ENCODE measurements at places on chromosomes 1 and 21.

- DNase-seq: no peak
Observed at GRCh38 chr1:7012461-7012924, 227.2 kb downstream of the CAMTA1 start.

GRCh38 chr1:59574085-59574484 is 240.7 kb upstream of the HOOK1 start:
- DNase-seq: no peak

GRCh38 chr21:34807146-34807880 is 138.5 kb downstream of the CLIC6 start:
- no peak for DNase-seq

DNA sequence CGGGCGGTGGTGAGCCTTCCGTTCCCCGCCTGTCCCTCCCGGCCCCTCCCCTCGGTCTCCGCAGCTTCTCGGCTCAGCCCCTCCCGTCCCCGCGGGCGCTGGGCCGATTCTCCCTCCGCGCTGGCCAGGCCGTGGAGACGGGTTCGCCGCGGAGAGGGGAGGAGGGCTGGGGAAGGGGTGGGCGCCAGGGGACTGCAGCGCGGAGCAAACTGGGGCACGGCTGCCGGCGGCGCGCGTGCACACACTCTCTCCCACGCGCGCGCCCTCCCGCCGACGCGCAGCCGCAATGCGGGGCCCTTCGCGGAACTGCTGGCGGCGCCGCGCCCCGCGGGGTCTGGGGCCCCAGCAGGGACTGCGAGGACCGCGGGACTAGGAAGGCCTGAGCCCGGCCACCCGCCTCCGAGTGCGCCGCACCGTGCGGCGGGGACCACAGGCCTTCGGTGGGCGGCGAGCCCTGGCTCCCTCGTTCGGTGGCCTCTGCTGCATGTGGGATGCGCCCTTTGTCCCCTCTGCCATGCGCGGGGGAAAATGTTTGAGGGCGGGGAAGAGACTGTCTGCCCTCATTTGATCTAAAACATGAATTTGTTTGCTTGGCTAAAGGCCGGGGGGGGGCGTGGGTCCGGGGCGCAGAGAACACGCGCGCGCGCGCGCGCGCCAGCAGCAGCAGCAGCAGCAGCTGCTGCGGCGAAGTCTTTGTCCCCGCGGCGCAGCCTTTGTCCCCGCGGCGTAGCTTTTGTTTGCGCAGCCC is 90.7 kb upstream of the VAMP3 start:
- DNase-seq: no peak

- DNase-seq: no peak
Observed at GRCh38 chr1:4594286-4594991, 60.0 kb upstream of the AJAP1 start.

DNA sequence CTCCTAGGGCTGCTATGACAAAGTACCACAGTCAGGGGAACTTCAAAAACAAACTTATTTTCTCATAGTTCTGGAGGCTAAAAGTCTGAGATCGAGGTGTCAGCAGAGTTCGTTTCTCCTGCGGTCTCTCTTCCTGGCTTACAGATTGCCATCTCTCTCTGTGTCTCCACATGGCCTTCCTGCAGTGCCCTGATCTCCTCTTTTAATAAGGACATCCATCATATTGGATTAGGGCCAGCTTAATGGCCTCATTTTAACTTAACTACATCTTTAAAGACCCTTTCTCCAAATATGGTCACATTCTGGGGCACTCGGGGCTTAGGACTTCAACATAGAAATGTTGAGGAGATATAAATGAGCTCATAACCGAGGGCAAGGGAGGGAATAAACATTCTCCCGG is 12.2 kb downstream of the C1orf74 start:
- DNase-seq: no peak

DNA sequence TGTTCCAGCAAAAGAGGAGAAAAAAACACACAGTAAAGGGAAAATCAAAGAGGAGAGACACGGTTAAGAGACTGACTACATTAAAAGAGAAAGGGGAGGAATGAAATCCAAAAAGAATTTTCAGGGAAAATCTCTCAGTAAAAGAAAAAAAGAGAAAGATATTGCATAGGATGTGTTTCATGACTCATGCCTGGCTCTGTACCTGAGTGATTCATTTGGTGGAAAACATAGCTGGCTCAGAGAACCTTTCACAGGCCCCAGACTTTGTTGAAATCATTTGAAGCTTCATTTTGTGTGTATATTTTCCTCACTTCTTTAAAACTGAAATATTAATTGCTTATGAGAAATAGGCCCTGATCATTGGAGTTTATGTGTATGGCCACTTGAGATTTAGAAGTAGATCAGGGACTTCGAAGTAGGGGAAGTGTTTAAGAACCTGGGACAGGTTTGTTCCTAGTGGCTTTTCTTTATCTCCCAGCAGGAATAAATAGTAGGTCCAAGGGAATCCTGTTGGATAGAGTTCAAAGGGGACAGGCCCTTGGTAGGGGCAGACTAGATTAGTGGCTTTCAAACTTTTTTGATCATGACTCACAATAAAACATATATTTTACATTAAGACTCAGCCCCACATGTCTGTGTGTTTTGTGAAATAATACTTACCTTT is 239.1 kb upstream of the SGIP1 start:
- no peak for DNase-seq

- no peak for DNase-seq
Observed at GRCh38 chr1:182794676-182795201, 5.2 kb downstream of the NPL start.

DNA sequence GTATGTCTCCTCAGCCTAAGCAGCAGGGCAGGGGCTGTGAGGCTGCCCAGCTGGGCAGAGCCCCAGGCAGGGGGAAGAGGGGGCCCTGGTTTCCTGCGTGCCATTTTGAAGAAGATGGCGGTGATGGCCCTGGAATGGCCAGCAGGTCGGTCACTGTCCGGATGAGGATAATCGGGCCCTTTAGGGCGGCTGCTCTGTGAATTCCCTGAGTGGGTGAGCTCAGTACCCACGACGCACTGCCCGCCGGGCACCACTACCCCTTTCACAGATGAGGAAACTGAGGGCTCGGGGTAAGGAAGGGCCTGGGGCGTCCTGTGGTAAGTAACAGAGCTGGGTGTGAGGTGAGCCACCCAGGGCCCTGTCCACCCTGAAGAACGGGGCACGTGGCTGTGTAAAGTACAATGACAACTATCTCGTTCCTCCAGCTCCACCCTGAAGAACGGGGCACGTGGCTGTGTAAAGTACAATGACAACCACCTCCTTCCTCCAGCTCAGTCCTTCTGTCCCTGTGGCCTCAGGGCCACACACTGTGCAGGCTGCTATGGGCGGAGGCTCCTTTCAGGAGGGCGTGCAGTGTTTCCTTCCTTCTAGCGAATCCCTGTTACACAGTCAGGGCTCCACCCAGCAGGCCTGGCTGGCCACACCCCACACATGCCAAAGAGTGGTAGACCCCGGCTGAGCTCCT is 23.2 kb downstream of the ITGB2 start:
- no peak for DNase-seq

- DNase-seq: no peak
Observed at GRCh38 chr1:70483342-70483741, 72.3 kb downstream of the CTH start.

DNA sequence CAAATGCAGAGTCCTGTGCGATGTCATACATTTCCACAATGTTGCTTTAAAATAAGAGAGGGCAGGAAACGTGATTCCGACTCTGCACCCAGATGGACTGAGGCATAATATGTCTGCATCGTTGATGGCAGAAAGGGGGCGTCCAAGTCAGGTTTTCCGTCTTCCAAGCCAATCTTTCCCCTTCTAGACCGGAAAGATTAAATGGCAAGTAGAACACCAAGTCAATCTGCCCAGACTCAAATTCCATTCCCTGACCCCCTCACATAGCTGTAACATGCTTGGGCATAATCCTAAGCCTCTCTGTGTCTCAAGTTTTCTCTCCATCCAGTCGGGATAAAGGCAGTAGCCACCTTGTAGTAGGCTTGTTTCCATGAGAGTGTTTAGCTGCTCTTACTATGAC is 14.4 kb downstream of the PCP4 start:
- DNase-seq: no peak
